Metanephros (tissue), 2 donors: ENCODE measurements at places on chromosomes 5 and 9. TPM values are rescaled to one million over a fixed set of nuclear protein-coding genes. Genes with fewer than 3 reads are reported as not detected.

FBP1 gene
- 17.7 TPM for total RNA-seq

SPAG8 gene
- total RNA-seq, result 2.6 TPM

PCDHA3 gene
- 0.64 TPM for total RNA-seq

SPATA31D4 gene
- total RNA-seq, result not detected

NOXA1 gene
- total RNA-seq, result 5.3 TPM

PCA3 gene
- total RNA-seq, result 0.12 TPM

TAF11L11 gene
- not detected for total RNA-seq

ABLIM3 gene
- 5.7 TPM for total RNA-seq

ARSK gene
- total RNA-seq, result 8.2 TPM

ABO gene
- 5.1 TPM for total RNA-seq

PPP2R2B gene
- 10.3 TPM for total RNA-seq

FYB1 gene
- total RNA-seq, result 5.5 TPM

OR1Q1 gene
- total RNA-seq, result not detected

PPIC gene
- 30.5 TPM for total RNA-seq

TAS2R1 gene
- not detected for total RNA-seq

CSF1R gene
- 39.5 TPM for total RNA-seq

PCAT7 gene
- total RNA-seq, result 0.06 TPM

ABL1 gene
- total RNA-seq, result 58.0 TPM

G3BP1 gene
- total RNA-seq, result 131 TPM

TMEFF1 gene
- 9.9 TPM for total RNA-seq

MAML1 gene
- total RNA-seq, result 30.2 TPM

PCDHB14 gene
- total RNA-seq, result 8.6 TPM

INSL4 gene
- total RNA-seq, result not detected

SIL1 gene
- total RNA-seq, result 36.1 TPM
